Endodermal cell (in vitro differentiated cells): ENCODE measurements at places on chromosomes 16 and 17. TPM values are rescaled to one million over a fixed set of nuclear protein-coding genes. Genes with fewer than 3 reads are reported as not detected.

GRCh38 chr16:4686497-4687210 is 6.7 kb upstream of the NUDT16L1 start:
- DNase-seq = peak; percentile 41

DNAJC7 gene
- 99.7 to 116 TPM (median 112 TPM) in 3 replicates for total RNA-seq

DNA sequence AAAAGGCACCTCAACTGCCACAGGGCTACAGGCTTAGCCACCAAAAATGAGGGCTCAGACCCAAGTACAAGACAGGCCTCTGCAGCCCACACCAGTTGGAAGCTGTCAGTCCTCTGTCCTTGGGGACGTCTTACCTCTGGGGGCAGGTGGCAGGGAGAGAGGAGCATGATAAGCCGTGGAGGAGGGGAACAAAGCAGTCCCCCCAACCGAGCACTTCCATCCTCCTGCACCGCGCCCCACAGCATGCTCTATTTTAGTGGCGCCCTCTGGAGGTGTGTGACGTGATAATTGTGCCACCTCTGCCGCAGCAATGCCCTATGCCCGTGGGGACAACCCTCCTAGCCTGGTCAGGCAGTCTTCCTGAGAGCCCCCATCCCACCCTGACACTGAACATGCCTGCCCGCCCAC is 13.6 kb downstream of the G6PC3 start:
- DNase-seq = peak; percentile 90

- peak; percentile 66 for DNase-seq
Observed at GRCh38 chr16:75820672-75821071, 94.4 kb upstream of the CPHXL start.

GRCh38 chr17:4877089-4877488 is 22.2 kb upstream of the C17orf107 start:
- DNase-seq = no peak

FSCN2 gene
- total RNA-seq = 1.2 and 1.8 TPM in 2 replicates

DNA sequence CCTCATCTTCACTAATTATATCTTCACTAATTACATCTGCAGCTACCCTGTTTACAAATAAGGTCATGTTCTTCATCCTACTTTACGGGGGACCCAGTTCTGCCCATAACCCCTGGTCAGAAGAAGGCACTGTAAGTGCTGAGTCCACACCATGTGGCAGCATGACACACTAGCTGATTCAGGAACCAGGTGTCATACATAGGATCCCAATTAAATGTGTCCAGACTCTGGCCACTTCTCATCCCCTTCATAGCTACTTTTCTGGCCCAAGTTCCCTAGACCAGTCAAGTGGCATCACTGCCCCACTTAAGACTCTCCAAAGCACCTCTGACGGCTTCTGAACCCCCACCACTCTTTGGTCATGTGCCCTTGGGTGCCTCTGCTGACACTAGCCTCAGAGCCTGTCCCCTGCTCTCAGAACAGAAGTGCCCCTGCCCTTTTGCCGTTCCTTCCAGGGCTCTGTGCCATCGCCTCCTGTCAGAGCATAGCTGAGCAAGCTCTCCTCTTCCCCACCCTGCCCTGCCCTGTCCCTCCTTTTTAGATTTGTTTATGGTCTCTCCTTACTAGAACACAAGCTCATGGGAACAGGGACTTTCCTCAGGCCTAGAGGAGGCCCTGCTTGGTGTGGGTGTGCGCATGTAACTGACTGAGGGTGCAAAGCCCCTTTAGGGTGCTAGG is 61.1 kb downstream of the B9D1 start:
- DNase-seq = no peak

USP43 gene
- 8.6 to 13.5 TPM (median 9.1 TPM) in 3 replicates for total RNA-seq

- no peak for DNase-seq
Observed at GRCh38 chr17:15185625-15185991, 79.5 kb downstream of the PMP22 start.

GRCh38 chr16:77739559-77739892 is 17.2 kb downstream of the NUDT7 start:
- DNase-seq = no peak

PRCD gene
- 2.3 and 4.8 TPM in 2 replicates for total RNA-seq

DNA sequence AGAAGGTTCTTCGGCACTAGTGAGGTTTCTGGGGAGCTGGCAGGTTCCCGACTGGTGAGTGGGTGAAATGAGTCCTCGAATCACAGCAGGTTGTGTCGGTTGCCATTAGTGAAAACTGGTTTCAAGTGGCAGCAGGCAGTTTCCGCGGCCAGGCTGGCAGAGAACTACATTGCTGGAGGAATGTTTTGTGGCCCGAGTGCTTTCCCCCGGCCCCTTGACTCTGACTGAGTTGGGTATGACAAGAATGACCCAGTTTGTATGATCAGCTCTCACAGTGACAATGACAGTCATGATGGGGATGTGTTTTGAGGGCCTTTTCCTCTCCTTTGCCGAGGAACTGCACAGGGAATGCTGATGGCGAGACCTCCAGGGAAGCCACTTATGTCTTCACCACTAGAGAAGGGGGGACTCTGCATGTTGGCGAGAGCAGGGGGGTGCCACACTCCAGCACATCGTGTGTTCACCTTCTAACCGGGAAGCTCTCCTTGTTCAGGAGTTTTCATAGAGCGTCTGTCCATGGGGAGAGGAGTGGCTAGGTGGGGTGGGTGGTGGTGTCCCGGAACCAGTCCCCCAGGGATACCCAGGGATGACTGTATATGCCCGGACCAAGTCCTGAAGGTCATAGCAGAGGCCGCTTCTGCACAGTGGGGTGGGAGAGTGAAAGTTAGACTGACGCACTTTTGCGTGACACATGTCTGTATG is 206.0 kb upstream of the CHMP6 start:
- peak; percentile 58 for DNase-seq

ZNF385C gene
- total RNA-seq = 1.4 TPM in 2 replicates

- DNase-seq = no peak
Observed at GRCh38 chr16:86338403-86339115, 171.8 kb upstream of the FOXF1 start.

TEKT3 gene
- total RNA-seq = 0.75 to 2.4 TPM (median 1.1 TPM) in 3 replicates

ARL17A gene
- 11.7 and 15.7 TPM in 2 replicates for total RNA-seq

GRCh38 chr17:33292981-33293867 is at the start of gene ASIC2:
TSS of gene ASIC2 (minus strand) at chr17:33293295.
- DNase-seq = peak; percentile 91

GRB7 gene
- 47.7 and 54.6 TPM in 2 replicates for total RNA-seq

DNA sequence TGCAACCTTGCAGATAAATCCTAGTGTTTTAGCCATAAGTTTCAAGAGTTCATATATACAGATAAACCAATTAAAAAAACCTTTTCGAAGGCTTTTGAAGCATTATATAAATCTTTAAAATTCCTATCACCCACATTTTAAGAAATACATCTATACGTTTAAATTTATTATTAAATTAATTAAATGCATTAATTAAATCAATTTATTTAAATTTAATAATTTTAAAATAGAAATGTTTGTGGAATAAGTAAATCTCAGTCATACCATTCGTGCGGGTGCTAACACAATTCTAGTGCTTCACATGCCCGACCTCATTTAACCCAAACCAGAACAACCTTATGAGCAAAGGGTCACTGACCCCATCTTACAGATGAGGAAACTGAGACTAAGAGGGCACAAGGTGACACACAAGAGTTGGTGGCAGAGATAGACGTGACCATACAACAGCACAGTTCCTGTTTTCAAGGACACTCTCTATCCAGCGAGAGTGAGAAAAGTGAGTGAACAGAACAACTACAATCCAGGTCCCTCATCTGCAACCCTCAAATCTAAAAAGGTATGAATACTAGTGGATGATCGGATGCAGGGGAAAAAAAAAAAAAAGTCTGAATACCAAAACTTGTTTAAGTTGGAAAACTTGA is 1.4 kb downstream of the NSMCE1 start:
- peak; percentile 15 for DNase-seq

CDH13 gene
- total RNA-seq = 0.68 and 1.8 TPM in 2 replicates

RAB26 gene
- total RNA-seq = 3.1 to 4.2 TPM (median 3.2 TPM) in 3 replicates

TP53TG3 gene
- total RNA-seq = not detected in 3 replicates

C17orf107 gene
- 3.8 and 4.8 TPM in 2 replicates for total RNA-seq

GRCh38 chr17:83061586-83061985 is 17.8 kb upstream of the METRNL start:
- peak; percentile 28 for DNase-seq

GRCh38 chr17:16818821-16819683 is 129.0 kb downstream of the CCDC144A start:
- peak; percentile 43 for DNase-seq

GRCh38 chr16:12440228-12440530 is 363.5 kb downstream of the CPPED1 start:
- no peak for DNase-seq

- no peak for DNase-seq
Observed at GRCh38 chr16:66238696-66239095, 127.8 kb upstream of the CDH5 start.

PYY gene
- total RNA-seq = 0.99 to 1.7 TPM (median 1.3 TPM) in 3 replicates

DNA sequence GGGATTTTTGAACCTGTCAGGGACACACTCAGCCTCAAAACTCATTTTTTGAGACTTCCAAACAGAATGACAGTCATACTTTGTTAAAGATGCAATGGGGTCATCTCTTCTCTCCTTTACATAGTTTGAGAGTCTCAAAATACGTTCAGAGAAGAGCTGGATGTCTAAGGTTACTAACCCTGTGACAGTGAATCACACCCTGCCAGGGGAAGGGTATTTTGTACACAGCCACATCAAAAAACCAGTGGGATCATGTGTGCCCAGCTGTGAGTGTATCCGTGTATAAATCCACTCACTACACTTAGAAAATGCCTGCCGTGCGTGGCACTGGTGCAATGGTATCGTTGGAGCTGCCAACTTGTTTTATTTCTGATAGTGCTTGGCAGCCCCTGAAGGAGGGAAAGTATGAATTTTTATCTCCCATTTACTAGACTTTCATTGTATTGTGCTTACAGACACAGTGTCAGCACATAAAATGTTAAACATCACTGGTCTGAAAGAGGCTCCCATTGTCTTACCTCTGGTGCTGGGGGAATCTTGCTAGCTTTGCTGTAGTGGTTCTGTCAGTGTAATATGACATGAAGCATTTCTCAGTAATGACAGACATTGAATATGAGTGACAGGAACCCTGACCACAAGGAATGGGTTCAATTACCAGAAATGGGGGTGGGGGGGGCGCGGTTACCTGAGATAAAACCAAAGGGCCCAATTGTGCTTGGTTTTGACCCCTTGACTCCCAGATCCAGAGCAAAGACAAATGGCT is 256.3 kb downstream of the FTO start:
- no peak for DNase-seq

DNA sequence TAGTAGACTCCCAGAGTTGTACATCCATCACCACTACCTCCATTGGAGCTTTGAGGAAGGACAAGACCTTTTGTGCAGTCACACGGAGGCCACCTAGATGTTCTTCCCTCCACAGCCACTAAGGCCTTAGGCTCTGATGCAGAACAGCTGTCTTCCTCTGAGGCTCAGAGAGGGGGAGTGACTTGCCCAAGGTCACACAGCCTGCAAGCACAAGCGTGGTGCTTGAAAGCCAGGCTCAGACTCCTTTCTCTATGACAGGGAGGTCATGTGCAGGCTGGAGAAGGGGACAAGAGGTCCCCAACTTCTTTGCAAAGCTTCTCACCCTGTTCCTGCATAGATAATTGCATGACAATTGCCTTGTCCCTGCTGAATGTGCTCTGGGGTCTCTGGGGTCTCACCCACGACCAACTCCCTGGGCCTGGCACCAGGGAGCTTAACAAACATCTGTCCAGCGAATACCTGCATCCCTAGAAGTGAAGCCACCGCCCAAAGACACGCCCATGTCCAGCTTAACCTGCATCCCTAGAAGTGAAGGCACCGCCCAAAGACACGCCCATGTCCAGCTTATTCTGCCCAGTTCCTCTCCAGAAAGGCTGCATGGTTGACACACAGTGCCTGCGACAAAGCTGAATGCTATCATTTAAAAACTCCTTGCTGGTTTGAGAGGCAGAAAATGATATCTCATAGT is 12.7 kb downstream of the SCGB1C2 start:
- DNase-seq = no peak

CCL23 gene
- total RNA-seq = not detected in 2 replicates

DNA sequence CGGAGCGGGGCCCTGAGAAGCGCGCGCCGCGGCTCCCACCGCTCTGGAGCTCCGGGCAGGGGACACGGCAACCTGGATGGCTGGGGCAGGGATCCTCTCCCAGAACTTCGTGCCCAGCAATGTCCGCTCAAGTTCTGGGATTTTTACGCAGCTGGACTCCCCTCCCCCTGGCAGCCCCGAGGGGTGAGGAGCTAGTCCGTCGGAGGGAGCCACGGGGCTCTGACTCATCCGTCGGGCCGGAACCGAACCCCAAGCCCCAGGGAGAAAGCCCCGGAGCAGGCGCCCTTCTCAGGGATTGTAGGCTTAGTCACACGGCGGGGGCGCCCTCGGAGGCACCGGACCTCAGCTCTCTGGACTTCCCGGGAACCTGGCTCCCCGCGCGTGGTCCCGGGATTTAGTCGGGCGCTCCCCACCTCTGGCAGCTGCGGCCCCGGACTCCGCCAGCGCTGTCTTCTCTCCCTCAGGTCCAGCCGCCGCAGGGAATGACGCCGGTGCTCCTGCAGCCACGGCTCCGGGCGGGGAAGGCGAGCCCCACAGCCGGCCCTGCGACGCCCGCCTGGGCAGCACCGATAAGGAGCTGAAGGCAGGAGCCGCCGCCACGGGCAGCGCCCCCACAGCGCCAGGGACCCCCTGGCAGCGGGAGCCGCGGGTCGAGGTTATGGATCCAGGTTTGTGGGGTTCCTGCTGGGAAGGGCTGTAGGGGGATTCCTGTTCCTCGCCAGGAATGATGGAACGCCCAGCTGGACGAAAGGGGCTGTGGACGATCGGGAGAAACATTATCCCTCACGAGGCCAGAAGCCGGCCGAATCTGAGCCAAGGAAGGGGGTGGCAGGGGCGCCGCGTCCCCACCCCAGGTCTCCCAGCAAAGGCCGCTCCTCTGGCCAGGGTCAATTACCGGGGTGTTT is 830 bp downstream of the SPHK1 start:
- peak; percentile 84 for DNase-seq

IQCK gene
- 18.2 and 21.1 TPM in 2 replicates for total RNA-seq

DNA sequence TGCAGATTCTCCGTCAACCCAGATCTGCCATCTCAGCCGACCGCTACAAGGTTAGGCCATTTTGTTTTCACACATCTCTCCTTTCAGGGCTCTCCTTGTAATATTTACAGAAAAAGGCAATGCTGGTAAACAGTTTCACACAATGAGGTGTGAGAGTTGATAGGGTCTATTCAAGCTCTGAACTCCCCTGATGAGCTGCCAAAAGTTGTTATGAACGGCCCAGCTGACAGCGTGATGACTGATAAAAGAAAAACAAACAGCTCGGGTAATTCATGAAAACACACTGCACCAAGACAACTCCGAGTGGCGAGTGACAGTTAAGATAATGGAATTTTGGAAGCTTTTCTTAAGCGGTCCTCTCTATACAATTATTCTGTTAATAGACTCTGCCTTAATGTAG is 68.1 kb upstream of the IRX5 start:
- no peak for DNase-seq

- DNase-seq = no peak
Observed at GRCh38 chr16:22692916-22693637, 120.9 kb upstream of the HS3ST2 start.

DNA sequence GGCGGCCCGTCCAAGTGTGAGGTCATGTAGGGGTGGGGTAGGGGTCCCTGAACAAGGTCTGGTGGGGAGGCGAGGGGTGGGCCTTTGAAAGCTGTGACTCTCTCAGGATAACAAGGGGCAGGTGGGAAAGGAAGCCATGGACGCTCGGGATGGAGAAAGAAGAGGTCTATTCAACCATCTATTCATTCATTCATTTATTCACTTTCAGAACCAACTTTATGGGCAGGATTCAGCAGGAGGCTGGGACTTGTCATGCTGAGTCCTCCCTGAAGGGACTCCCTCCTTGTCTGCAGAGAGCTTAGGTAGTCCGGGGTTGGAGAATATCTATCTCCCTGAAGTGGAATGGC is 8.6 kb upstream of the CD300A start:
- no peak for DNase-seq

MPG gene
- total RNA-seq = 58.5 to 66.0 TPM (median 62.2 TPM) in 3 replicates
